ENCODE measurements at places on chromosomes 12 and 14. TPM values are rescaled to one million over a fixed set of nuclear protein-coding genes. Genes with fewer than 3 reads are reported as not detected.

Gene SFSWAP
- total RNA-seq: 21.4 TPM

Gene TTC9
- total RNA-seq: 1.8 TPM

Gene KRR1
- 33.5 TPM for total RNA-seq

Gene PLCZ1
- not detected for total RNA-seq

Gene GUCY2C
- total RNA-seq: not detected

Gene GPR137C
- 0.33 TPM for total RNA-seq

Gene CELA1
- not detected for total RNA-seq

All from smooth muscle cell of the pulmonary artery (primary cell).